ENCODE measurements at places on chromosomes 12 and 14.

- DNase-seq, result no peak
Observed at GRCh38 chr12:121288986-121289385, 7.5 kb downstream of the CAMKK2 start.

- no peak for DNase-seq
Observed at GRCh38 chr12:6222078-6222654, 22.0 kb downstream of the CD9 start.

DNA sequence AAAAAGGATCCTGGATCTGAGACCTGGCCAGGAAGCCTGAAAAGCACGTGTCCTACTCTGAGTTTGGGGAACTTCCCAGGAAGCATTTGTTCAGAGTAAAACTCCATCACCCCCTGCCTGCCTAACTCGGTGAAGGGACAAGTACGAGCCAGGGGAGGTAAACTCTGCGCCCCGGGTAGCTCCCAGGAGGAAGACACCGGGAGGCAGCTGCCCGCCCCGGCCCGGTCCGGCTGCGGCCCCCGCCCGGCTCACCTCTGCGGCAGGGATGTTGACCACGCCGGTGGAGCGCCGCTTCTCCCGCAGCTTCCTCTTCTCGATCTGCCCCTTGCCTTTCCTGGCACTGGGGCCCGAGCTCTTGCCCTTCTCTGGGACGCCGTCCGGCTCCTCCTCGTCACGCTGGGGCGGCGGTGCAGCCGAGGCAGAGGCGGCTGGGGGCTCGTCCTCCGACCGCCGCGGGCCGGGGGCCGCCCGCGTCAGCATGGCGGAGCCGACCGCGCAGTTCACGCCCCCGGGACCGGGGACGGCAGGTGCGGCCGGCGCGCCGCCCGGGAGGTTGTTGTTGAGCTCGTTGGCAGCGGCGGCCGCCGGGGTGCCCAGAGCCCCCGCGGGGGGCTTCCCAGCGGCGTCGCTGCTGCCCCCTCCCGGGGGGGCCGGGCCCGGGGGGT lies 1.2 kb downstream of the PAWR start:
- no peak for DNase-seq

GRCh38 chr12:16189849-16190248 lies 87.6 kb downstream of the SLC15A5 start:
- DNase-seq, result no peak

- DNase-seq, result no peak
Observed at GRCh38 chr12:11943919-11944700, 126.6 kb upstream of the BCL2L14 start.

Data from H1 (cell line).